ENCODE measurements at places on chromosomes 2 and 18.

- DNase-seq: no peak
These were observed 60.7 kb upstream of the ARHGAP15 start for GRCh38 chr2:143068509-143068908.

- no peak for DNase-seq
These were observed 13.9 kb downstream of the ZAP70 start for GRCh38 chr2:97727296-97727695.

- peak; percentile 84 for DNase-seq
These were observed 22.6 kb upstream of the ITGA6 start for GRCh38 chr2:172404824-172405223.

- no peak for DNase-seq
These were observed 53.4 kb downstream of the SH3RF3 start for GRCh38 chr2:109182426-109182825.

DNA sequence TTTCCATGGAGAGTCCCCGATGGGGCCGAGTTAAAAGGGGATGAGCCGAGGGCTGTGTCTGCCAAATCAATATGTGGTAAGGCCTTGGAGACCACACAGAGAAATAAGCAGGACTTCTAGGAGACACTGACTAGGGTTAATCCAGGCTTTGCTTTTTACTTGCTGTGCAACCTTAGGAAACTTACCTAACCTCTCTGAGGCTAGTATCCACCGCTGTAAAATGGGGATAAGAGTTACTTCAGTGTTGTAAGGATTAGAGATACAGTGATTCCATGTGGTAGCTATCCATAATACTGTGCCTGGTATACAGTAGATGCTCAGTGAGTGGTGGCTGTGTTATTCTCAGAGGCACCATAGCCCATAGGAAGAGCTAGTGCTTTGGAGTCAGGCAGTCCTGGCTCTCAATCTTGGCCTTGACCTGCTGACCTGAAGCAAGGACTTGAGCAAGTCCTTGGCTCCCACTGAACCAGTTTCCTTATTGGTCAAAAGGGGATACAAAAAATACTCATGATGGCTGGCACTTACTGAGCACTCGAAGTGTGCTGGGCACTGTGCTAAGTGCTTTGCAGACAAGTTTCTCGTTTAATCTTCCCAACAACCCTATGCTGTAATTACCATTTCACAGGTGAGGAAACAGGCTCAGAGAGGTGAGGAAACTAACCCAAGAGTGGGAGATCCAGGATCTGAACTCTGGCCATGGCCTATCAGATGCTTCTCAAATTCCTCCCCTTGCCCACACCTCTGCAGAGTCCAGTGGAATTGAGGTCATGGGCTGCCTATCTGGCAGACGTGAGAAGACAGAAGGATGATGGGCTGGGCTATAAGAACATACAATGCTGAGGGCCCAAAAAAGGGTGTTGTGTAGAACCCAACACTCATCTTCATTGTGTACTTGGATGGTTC is 12.0 kb upstream of the DES start:
- no peak for DNase-seq

- DNase-seq: no peak
These were observed 2.8 kb downstream of the GAREM2 start for GRCh38 chr2:26175466-26176278.

DNA sequence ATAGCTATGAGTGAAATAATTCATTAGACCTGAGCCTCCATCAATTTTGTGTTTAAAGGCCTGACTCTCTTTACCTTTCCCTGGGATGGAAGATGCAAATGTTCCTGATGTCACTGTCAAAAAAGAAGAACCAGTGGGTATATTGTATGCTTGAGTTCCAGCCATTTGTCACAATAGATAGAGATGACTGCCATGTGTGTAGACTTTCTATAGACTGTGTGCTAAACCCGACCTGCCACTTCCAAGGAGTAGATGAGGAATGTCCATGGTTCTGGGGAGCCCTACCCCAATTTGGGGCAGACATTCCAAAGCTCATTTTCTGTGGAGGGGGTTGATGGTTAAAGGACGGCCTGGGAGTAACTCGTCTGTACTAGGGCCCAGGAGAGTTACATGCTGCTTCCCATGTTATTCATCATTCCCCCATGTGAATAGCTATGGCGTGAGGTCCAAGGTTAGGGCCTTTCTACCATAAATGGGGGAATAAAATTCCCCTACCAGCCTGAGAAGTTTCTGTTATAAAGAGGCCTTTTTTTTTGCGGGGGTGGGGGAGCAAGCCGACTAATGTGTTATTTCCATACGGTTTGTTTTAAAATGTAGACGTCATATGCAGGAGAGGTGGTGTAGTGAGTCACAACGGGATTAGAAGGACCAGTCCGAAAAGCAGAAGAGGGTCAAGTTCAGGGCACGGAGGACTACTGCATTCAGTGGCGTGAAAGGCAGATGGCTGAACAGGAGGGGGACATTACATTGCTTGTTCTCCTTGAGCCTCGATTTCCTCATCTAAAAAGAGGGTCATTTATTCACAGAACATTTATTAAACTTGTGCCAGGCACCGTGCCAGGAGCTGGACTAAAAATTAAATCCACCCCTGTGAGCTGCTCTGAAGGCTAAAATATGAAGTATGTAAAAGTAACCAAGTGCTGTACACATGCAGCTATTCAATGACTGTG is 24.0 kb downstream of the IL1B start:
- peak; percentile 92 for DNase-seq

DNA sequence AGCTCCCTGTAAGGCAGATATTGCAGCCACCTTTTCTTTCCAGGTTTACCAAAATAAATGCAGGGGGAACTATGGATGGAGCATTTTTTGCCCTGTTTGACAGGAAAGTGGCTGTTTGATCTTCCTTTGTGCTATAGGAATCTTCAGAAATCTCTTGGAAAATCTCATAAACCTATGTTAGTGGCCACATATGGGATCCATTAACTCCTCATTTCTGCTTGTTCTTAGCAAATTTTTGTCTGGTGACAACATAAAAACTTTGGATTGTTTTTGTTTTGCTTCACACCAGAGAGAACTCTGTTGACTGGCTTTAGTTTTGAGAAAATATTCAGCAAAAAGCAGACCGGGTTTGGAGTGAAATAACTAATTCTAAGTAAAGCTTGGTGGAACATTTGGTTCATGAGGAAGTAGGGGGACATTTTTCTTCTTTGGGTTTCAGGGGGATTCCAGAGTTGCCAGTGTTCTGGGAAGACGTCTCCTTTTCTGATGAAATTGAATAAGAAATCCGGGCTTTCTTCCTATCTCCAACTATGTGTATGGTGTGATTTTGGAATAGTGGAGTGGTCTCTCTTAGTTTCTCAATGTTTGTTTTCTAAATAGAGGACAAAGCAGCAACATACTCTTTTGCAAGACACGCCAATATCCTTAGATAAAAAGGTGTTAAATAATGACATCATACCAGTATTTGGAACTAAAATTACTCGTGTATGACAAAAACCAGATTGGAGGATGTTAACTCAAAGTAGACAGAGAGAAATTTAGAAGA is 174.4 kb downstream of the ICOS start:
- peak; percentile 67 for DNase-seq

- DNase-seq: no peak
These were observed 257.4 kb upstream of the SP5 start for GRCh38 chr2:170457742-170458141.

- peak; percentile 56 for DNase-seq
These were observed 158.6 kb downstream of the PIK3C3 start for GRCh38 chr18:42113529-42114191.

- peak; percentile 71 for DNase-seq
These were observed 20.6 kb upstream of the ATRAID start for GRCh38 chr2:27191070-27191829.

- no peak for DNase-seq
These were observed 1426.9 kb upstream of the ACVR2A start for GRCh38 chr2:146417942-146418341.

GRCh38 chr18:38619129-38619528 is 1053.5 kb upstream of the CELF4 start:
- DNase-seq: no peak

- DNase-seq: no peak
These were observed 849 bp downstream of the AQP4 start for GRCh38 chr18:26864658-26865057.

- no peak for DNase-seq
These were observed 1.7 kb upstream of the SERPINE2 start for GRCh38 chr2:224040753-224041152.

DNA sequence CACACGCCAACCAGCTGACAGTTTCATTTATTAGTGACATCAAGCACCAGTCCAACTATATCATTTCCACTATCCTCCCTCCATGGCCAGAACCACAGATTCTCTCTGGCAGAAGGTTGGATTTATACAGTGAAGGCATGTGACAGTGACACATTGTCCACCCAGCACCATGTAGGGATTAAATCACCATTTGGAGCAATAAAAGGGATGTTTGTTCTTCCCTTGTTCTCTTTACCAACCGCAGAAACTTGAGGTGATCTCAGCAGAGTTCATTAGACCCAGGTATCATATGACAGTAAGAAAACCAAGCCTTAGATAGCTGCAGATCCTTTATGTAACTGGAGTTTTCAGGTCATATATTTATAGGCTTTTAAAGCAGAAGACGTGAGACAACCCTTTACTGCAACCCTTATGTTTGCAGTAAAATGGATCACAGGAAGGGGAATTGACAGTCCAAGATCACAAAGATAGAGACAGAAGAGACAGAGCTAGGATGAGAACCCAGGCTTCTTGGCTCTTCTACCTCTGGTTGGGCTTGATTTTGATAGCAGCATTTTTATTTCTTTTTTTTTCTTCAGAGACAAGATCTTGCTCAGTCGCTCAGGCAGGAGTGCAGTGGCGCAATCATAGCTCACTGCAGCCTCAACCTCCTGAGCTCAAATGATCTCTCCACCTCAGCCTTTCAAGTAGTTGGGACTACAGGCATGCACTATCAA is 80.1 kb downstream of the XDH start:
- no peak for DNase-seq

GRCh38 chr2:33377048-33377447 is 99.4 kb upstream of the RASGRP3 start:
- DNase-seq: peak; percentile 54

DNA sequence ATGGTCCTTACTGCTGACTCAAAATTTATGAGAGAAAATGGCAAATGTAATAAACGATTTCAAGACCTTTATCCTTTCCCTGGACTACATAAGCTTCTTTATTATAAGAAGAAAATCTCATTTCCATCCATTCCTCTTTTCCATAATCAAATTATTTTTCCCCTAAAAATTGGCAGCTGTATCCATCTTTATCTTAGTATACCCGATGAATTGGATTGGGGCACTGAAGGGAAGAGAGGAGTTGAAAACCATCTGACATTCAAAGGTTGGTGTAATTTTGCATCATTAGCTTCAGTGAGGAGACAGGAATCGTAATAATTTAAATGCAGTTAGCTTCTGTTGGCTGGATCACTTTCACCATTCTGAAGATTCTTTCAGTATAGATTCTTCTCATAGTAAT is 574.1 kb downstream of the XIRP2 start:
- no peak for DNase-seq

- DNase-seq: no peak
These were observed 19.2 kb downstream of the PMAIP1 start for GRCh38 chr18:59918997-59919396.

- no peak for DNase-seq
These were observed 1.3 kb downstream of the INPP4A start for GRCh38 chr2:98445683-98446581.

- DNase-seq: no peak
These were observed 60.9 kb downstream of the HDAC4 start for GRCh38 chr2:239339726-239340601.

- DNase-seq: no peak
These were observed 12.3 kb downstream of the CTIF start for GRCh38 chr18:48551100-48551499.

- no peak for DNase-seq
These were observed 21.6 kb upstream of the DSG4 start for GRCh38 chr18:31354990-31355389.

GRCh38 chr18:31161757-31162418 is 768 bp downstream of the DSC1 start:
- no peak for DNase-seq

GRCh38 chr18:34956663-34957062 is 84.5 kb upstream of the MAPRE2 start:
- peak; percentile 30 for DNase-seq

DNA sequence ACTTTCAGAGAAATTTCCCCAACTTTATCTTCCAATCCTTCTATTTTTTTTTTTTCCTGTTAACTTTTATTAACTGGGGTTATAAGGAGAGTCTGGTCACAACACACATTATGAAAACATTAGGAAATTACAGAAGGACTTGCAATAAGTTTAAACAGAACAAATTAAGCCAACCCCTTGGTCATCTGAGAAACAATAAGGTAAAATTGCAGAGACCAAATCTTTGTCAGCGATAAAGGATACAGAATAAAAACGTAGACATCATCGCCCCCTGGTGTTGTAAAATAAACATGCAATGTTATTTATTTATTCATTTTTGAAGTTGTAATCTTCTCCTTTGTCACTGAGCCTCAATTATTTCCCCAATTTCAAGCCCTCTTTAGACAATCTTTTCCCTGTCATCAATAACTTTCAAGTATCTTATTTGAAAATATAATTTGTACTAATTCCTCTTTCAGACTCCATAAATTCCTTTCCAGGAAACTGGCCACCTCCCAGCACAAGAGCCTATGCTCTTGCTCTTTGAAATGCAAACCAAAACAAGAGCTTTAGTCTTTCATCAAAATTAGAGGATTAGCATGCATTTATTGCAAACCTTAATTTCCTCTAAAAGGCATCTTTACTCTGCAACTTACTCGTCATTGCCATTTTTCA is 19.5 kb downstream of the G6PC2 start:
- DNase-seq: peak; percentile 29

- DNase-seq: peak; percentile 9
These were observed 177.3 kb downstream of the ANKRD30B start for GRCh38 chr18:14925281-14925709.

- DNase-seq: peak; percentile 66
These were observed 53.6 kb upstream of the RNF152 start for GRCh38 chr18:61946449-61946848.

DNA sequence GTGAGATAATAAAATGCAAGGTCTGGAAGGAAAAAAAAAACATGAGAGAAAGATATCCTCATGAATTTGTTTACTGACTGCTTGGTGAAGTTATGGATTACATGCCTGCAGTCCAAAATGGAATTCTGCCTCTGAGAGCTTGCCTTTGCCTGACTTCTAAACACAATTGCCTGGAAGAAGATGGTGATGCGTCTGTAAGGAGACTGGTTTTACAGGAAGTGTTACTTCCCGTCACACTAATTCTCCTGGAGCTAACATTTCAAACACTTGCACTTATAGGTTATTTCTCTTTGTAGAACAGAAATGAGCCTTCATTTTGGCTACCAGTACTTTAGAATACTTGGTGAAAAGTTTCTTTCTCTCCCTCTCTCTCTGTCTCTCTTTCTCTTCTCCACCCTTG is 884.3 kb downstream of the TSN start:
- no peak for DNase-seq

DNA sequence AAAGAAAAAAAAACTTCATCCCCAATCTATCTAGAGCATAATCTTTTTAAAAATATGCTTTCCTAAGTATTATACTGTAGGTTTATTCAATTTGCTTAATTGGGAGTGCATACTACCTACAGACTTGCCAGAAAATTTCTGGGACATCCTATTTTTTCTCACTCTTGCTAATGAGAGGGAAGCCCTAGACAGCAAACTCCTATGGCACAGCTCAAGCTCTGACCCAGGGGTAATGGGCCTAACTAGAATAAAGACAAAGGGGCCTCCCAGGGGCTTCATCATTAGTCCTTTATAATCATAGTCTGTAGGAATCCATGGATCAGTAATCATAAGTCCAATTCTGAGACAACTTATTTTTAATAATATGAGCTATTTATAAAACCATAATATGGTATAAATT is 142.6 kb upstream of the ITGA4 start:
- DNase-seq: no peak

GRCh38 chr2:5951471-5951870 is 259.3 kb downstream of the SOX11 start:
- DNase-seq: no peak

- no peak for DNase-seq
These were observed 272.9 kb upstream of the REV1 start for GRCh38 chr2:99762714-99763113.
